Hematopoietic multipotent progenitor cell treated with erythropoietin and hydrocortisone succinate and interleukin-3 and kit ligand, for 15 days (in vitro differentiated cells): ENCODE measurements at places on chromosomes 2 and 18.
A peak's percentile ranks its signal among the peaks of the same experiment; 100 is the strongest.

DNA sequence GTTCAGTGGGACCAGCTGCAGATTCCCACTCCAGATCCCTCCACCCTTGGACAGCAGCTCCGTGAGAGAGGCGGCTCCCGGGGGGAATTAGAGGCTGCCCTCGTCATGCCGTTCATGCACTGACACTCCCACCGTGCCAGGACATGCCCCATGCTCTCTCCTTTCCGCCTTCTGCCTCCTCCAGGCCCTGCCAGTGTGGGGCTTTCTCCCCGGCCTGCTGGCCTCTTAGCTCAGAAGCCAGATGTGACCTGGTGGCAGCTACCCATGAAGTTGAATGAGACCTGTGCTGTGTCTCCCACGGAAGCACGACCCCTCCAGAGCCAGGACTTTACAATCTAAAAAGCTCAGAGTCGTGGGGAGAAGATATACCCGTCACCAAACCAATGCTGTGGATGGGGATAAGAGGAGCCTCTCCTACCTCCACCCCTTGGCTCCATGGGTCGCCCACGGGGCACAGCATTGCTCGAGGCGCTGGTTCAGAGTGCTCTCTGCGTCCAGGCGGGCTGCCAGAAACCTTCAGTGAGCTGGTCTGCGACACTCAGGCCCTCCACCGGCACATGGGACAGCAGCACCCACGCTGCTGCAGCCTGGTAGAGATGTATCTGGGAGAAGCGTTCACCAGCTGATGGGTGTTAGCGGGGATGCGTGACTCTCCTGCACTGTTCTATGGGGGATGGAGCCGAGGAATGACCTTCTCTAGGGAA, 111.0 kb upstream of the GPC1 start:
- no peak for DNase-seq

DNA sequence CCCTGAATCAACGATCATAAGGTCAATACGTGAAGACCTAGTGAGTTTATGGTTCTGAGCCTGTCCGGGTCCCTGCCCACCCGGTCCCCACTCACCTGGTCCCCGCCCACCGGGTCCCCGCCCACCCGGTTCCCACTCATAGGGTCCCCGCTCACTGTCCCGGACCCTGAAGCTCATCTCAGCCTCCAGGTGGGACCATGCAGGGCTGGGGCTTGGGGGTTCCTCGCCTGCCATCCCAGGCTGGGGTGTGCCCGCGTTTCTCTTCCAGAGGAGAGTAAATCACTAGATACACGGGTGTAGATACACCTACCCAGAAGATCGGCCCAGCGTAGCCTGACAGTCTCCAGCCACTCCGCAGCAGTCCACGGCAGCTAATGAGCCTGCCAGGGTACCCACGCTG, 131.5 kb downstream of the MBP start:
- no peak for DNase-seq

- DNase-seq, result no peak
These were observed 44.4 kb downstream of the PTPN2 start for GRCh38 chr18:12839526-12840196.

GRCh38 chr2:159137511-159138241, 148.8 kb downstream of the WDSUB1 start:
- peak; percentile 71 for DNase-seq

GRCh38 chr2:69422198-69422597, 15.0 kb downstream of the NFU1 start:
- no peak for DNase-seq

DNA sequence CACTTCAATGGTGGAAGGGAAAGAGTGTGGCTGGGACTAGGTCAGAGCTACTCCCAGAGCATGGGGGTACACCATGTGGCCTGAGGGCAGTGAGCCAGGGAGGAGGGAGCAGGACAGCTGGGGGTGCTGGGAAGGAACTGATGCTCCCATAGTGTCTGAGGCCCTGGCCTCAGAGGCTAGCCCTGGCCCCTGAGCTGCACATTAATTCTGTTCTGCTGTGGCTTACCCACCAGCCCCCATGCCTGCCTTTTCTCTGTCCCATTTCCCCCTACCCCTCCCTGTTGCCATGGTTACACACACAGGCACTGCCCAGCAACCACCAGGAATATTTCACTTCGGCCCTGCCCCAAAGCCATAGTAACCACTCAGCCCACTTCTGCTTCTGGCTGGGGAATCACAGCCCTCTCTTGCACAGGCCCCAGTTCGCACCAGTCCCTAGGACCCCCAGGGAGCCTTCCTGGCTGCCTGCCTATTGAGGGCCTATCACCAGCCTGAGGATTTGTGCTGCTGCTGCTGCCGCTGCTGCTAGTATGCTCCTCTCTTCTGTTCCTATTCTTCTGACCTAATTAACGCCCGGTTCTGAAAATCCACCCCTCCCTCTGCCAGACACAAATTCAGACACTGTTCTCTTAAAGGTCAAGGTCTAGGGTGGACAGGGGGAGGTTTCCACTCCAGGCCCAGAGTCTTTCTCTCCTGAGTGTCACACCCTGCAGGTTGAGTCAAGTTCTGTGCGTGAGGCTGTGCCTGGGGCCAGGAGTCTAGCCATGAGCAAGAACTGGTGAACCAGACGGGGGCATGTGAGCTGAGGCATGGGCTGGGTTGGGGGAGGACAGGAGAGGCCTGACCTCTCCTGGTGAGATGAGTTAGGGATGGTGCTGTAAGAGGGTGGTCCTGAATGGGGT, 87.1 kb upstream of the MCFD2 start:
- no peak for DNase-seq

DNA sequence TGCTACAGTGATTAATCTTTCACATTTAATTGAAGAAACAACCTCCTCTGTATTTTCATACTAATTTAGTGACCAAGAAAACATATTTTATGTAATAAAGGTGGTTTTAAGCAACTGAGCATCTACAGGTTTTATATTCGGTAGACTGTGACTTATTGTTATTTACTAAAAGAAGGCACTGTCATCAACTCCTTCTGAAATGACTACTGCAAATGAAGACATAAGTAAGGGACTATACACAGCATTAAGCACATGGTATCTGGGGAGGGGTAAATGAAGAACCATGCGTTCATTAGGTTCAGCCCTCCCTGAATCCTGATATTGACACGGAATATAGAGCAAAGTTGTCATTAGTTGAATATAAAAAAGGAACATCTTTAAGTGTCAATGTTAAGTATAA, 4.3 kb downstream of the CDH20 start:
- no peak for DNase-seq

DNA sequence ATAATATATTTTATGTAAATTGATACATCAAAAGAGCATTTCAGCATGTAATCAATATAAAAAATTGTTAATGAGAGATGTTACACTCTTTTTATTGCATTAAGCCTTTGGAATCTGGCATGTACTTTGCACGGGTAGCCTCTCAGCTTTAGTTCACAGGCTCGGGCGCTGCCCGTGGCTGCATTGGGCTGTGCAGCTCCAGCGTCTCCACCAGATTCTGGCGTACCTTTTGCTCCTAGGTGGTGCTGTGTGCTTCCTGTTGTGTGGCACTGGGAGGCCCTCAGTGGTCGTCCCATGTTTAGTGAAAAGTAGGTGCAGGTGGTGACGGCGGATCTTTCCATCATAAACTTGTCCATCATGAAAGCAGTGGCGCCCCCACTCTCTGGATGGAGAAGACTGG, 24.4 kb downstream of the LRRFIP1 start:
- no peak for DNase-seq

DNA sequence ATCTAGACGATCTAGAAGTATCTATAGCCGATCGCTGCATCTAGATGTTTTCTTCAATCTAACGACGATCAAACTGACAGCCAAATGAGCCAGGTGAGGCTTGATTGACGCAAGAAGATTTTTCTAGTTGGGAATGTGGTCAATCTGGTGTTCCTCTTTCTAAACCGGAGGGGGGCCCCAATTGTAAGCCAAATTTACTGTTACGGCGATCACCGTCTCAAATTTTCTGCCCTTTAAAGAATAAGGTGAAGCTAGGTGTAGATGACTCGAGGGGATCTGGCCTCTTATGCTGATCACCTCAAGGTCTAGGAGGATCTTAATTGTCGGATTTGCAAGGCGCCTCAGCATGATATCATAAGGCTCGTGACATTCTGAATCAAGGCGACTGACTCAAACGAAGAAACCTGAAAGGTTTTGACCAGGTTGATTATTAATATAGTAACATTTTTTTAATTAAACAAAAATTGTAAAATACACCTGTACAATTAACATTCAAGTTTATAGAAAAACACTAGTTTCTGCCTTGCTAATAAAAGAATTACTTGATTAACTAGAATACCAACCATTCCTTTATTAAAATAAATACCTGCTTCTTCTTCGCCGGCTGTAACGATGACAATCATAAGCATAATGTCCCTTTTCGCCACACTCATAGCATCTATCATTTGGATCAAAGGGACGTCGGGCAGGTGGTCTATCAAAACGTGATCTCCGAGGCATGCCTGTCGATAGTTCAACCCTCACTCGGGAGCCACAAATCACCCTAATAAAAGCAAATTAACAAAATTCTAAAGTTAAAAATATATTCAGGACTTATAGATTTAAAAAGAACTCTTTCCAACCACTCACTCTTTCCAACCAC, 2.0 kb downstream of the SRSF7 start:
- DNase-seq, result no peak

DNA sequence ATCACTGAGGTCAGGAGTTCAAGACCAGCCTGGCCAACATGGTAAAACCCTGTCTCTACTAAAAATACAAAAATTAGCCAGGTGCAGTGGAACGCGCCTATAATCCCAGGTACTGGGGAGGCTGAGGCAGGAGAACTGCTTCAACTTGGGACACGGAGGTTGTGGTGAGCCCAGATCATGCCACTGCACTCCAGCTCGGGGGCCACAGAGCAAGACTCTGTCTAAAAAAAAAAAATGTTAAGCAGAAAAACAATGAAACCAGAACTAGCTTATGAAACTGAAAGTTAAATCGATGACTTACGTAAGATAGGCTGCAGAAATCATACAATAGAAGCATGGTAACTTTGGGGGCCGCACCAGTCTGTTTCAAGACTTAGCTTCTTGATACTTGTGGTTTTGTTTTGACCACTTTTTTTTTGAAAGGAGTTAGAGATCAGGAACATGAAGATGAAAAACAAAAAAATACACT, 6.2 kb upstream of the GPR155 start:
- DNase-seq, result no peak
